ENCODE measurements at places on chromosomes 2 and 18.

- DNase-seq, result no peak
These were observed 109.5 kb downstream of the FMNL2 start for GRCh38 chr2:152444448-152444847.

DNA sequence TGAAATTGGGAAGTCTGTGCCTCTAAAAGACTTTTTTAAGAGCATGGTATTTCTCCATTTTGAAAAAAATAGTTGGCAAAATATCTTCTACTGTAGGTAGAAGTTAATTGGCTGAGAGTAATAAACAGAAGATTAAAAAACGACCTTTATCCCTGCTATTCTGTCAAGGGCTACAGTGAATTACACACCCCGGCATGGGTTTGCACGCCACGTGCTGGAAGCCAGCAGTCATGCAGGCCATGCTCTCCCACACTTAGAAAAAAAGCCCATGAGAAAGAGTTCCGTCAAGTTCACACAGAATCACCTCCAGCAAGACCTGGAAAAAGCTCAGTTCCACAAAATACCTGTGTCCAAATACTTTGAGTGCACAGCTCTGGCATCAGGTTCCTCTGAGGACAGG lies 26.8 kb downstream of the FAM110C start:
- no peak for DNase-seq

GRCh38 chr2:120396861-120397811 lies 51.2 kb downstream of the INHBB start:
- peak; percentile 77 for DNase-seq

DNA sequence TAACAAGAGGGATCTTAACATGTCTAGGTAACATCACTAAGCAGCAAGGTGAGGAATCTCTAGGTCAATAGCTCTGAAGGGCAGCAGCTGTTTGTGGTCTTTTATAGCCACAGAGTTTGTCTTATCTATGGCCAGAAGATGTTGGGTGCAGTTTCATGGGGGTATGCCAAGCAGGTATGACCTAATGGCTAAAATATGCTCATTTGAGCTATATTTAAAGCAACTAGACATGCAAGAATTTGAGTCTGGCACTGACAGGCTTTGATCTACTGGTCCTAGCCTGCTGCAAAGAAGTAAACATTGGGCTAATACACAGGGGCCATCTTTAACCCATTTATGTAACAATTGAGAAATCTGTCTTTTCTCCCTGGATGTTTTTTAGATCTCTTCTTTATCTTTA lies 13.9 kb upstream of the UGP2 start:
- DNase-seq, result peak; percentile 85

DNA sequence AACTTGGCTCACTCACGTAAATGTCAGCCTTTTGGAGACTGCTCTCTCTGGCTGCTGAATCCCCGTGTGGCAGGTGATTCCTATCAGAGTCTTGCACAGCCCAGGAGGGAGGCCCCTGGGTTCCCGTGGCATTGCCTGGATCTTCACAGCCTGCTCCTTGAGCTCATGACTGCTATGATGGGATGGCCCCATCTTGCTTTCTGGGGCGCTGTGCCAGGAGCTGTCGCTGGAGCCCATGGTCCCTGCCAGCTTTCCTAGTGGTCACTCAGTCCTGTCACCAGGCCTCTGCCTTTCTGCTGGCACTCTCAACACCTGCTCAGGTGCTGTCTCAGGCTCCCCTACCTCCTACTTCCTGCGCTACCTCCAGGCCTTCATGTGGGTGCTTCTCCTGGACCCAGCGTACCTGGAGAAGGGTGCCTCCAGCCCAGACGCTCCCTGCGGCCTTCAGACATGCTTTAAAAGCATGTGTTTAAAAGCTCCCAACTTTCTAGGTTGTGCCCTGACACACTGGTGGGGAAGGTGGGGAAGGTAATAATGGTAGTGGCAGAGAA lies 110.1 kb downstream of the MCFD2 start:
- no peak for DNase-seq

DNA sequence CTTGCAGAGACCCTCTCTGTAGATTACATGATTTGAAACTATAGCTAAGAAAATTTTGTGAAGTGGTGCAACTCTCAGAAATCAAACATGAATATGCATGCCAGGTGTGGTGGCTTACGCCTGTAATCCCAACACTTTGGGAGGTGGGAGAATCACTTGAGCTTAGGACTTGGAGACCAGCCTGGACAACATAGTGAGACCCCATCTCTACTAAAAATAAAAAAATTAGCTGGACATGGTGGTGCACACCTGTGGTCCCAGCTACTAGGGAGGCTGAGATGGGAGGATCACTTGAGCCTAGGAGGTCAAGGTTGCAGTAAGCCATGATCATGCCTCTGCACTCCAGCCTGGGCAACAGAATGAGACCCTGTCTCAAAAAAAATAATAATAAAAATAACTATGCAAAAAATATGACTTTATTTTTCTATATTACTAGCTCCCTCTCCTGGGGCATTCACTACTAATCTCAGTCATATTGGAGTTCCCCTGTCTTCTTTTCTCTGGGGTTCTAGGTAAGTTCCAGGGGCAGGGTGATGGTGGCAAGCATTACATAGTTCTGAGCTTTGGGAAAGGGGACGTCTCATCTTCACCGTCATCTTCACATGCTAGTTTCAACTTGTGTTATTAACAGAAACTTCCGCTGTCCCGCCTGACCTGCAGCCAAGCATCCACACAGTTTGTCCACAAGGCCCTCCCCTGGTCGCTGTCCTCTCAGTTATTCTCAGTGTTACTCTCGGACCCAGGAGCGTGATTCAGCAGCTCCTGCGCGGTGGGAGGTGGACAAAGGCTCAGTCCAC lies 96.8 kb upstream of the MBOAT2 start:
- no peak for DNase-seq

- DNase-seq, result no peak
These were observed 153.2 kb downstream of the NEDD4L start for GRCh38 chr18:58196881-58197872.

DNA sequence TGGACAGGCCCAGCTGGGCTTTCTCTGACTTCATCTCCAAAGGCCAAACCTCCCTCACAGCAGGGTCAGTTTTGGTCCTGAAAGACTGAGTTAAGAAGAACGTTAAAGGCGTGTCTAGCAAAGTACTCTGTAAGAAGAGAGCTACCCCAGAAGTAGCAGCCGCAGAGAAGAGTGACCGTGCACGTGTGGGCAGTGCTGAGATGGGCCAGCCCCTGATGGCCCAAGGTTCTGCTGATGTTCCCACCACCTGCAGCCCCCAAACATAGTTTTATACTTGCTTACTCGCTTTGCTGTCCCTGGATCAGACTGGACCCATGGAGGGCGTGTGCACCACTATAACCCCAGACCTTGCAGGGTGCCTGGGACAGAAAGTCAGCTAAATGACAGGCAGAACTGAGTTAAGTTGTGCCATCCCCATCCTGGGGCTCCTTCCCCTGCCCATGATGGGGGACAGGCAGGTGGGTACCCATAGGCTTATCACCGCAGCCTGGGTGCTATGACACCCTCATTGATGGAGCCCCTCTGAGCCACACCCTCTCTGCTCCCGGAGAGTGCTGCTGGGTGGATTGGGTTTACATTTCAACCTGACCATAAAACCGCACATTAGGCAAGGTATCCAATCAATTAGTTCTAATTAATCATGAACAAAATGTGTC lies 367.3 kb upstream of the HS6ST1 start:
- DNase-seq, result no peak

GRCh38 chr2:45190481-45190942 lies 181.3 kb upstream of the SIX2 start:
- DNase-seq, result no peak

- no peak for DNase-seq
These were observed 47.4 kb downstream of the VWA3B start for GRCh38 chr2:98134172-98135005.

- DNase-seq, result no peak
These were observed 221.6 kb downstream of the PIK3C3 start for GRCh38 chr18:42176599-42176998.

DNA sequence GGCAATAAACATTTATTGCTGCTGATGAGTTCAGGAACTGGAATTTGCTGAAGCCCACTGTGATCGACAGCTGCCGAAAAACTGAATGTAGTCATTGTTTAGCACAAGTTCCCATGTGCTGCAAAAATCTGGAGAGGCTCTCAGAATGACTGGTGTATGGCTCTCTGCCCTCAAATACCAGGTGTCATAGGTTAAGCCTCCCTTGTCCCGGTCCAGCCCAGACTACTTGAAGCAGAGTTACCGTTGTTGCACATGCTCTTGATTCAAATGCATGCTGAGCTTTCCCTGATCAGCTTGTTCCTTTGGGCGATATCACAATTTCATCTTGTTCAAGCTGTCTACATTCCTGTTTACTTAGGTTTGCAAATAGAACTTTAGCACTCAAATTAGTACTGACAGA lies 625.2 kb downstream of the CPS1 start:
- DNase-seq, result no peak

DNA sequence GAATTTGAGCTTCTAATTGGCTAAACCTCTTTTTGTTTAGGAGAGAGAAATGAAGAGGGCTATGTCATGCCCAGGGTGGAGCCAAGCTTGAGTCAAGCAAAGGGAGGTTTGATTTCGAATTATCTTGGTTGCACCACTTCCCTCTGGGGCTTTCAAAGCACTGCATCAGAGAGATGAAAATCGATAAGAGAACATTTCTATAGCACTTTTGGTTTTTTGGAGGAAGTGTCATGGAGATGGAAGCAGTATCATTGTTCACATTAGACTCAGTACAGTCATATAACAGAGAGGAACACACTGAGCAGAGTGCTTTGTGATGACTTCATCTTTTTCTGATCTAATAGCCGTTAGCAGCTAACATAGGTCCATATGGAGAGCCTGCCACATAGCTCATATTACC lies 120.3 kb upstream of the UXS1 start:
- DNase-seq, result no peak

GRCh38 chr2:42367835-42368234 lies 6.8 kb upstream of the COX7A2L start:
- no peak for DNase-seq

GRCh38 chr2:18724371-18725145 lies 135.2 kb upstream of the NT5C1B start:
- no peak for DNase-seq
